ENCODE measurements at places on chromosomes 1 and 21.

DNA sequence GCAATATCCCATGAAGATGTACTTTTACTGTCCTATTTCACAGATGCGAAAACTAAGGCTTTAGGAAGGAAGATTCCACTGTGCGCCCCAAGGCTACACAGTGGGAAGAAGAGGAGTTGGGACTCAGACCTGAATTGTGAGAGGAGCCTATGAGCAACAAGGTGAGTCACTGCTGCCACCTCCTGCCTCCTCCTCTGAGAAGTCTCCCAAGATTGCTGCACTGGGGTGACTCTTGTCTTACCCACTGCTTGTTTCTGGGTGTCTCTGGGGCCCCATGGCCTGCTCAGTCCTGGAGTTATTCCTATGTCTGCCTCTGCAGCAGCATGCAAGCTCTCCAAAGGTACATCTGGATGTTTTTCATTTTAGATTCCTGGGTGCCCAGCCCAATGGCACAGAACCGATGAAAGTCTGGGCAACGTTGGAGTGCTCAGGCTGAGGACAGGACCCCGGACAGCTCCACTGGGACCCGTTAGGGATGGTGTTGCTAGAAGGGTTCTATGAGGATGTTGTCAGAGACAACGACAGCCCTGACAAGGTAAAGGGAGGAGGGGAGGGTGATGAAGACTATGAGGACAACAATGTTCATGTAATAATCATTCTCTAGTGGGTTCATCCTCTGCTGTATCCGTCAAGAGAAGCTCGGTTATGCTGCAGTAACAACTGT, 11.0 kb upstream of the C1QA start:
- no peak for DNase-seq

- no peak for DNase-seq
Observed at GRCh38 chr1:205583461-205584130, 48.2 kb downstream of the ELK4 start.

DNA sequence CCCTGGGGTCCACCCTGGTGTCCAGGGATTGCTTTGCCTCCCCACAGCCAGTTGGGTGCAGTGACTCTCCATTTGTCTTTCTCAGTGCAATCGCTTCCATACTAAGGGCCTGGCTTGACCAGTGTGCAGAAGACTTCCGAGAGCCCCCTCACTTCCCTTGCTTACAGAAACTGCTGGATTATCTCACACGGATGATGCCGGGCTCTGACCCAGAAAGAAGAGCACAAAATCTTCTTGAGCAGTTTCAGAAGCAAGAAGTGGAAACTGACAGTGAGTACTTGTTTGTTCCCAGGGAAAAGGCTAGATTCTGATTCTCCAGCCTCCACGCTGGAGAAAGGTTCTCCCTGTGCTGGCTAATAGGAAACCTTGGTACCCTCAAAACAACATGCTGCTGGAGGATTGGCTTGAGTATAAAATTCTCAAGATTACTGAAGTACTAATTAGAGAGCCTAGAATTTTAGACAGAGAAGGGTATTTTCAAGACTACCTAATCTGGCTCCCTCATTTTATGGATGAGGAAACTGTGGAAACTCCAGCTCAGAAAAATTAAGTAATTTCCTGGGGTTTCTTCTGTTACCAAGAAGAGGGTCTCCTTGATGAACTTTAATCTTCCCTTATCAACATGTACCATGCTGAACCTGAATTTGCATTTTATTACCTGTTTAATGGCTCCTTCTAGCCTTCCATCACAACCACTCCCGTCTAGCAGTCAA, 75.8 kb downstream of the RGL1 start:
- no peak for DNase-seq

- DNase-seq = no peak
Observed at GRCh38 chr1:86423873-86424272, at the start of gene CLCA2. CLCA2 (plus strand) TSS chr1:86424171; CDS start chr1:86424248, 77 bp downstream.

- no peak for DNase-seq
Observed at GRCh38 chr1:3657096-3657475, 4.8 kb downstream of the TP73 start.

GRCh38 chr1:17199267-17200044, 5.5 kb upstream of the PADI1 start:
- no peak for DNase-seq

GRCh38 chr1:210700083-210700482, 371.4 kb downstream of the HHAT start:
- DNase-seq = no peak

DNA sequence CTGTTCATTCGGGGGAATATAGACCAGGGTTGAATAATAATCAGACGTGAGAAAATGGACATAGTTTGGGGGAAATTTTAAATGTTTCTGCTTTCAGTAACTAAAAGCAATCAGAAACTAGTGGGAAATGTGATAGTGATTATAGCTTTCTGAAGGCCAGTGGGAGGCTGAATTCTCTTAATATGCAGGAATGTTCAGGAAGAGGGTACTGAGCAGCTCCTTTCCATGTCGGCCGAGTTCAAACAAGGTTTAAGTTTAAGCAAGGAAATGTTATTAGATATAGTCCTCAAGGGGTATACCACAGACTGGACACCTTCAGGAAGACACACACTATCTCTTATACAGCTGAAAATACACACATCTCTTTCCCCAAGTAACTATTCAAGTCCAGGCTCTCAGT, 105.5 kb downstream of the HHAT start:
- DNase-seq = no peak

DNA sequence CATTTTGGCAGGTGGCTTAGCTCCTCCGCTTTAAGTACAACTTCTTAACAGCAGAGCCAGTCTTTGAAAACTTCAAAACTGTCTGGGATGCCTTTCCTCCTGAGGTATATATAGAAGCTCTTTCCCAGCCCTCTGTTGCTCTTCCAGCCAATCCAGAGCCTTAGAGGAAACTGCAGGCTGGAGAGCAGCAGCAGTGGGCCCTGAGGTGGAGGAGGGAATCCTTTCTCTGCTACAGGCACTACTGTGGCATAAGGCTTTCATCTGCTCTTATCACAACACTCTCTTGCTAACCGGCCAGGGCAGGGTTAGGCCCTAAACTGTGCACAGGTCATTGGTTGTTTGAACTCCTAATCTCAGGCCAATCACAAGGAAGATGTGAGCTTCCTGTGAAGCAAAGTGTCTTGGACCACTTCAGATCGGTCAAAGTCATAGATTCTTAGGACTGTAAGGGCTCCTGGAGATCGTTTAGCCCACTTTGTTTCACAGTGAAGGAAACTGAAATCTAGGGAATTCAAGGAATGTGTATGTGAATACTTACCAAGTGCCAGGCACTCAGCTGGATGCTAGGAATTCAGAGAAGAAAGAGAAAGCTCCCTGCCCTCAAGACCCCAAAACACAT, at the start of gene RGS5:
TSS of gene RGS5 (minus strand) at position 84 of the 619 bp plus-strand sequence. CDS start at position 3, 81 bp downstream.
- DNase-seq = no peak

Measured in GM06990 (cell line).